ENCODE measurements at places on chromosomes 12 and 14. TPM values are rescaled to one million over a fixed set of nuclear protein-coding genes. Genes with fewer than 3 reads are reported as not detected.
A peak's percentile ranks its signal among the peaks of the same experiment; 100 is the strongest.

The CCDC88C gene
- total RNA-seq: 29.6 TPM

The CYP46A1 gene
- 0.14 TPM for total RNA-seq

The SHMT2 gene
- 148 TPM for total RNA-seq

The NAV3 gene
- total RNA-seq: 37.8 TPM

The RNF31 gene
- 66.5 TPM for total RNA-seq

The RFLNA gene
- total RNA-seq: 19.7 TPM

The EIF5 gene
- total RNA-seq: 313 TPM

The USP44 gene
- total RNA-seq: 3.1 TPM

The NGB gene
- not detected for total RNA-seq

The TSPAN19 gene
- total RNA-seq: not detected

DNA sequence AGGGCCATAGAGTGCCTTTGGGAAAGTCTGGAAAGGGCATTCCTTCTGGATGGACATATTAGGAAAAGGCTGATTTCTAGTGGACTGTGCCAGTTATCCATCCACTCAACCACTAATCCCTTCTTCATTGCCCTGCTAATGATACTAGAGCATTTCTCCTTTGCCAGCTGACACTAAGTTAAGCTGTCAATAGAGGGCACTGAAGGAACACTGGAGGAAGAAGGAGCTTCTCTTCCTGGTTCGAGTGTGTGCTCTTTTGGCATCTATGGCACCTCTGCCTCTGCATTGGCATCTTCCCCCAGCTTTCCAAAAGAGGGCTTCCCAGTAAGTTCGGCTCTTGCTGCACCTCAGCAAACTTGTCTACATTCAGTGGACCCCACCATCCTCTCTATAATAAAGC is 165.4 kb downstream of the DERA start:
- H3K27ac ChIP-seq: no peak overlapping the region
- H3K27me3 ChIP-seq: peaks cover 6% of the 10 kb centered on the region
- no peaks in the 10 kb centered on the region for H3K36me3 ChIP-seq
- no peak for DNase-seq
- H3K4me3 ChIP-seq: no peak overlapping the region

DNA sequence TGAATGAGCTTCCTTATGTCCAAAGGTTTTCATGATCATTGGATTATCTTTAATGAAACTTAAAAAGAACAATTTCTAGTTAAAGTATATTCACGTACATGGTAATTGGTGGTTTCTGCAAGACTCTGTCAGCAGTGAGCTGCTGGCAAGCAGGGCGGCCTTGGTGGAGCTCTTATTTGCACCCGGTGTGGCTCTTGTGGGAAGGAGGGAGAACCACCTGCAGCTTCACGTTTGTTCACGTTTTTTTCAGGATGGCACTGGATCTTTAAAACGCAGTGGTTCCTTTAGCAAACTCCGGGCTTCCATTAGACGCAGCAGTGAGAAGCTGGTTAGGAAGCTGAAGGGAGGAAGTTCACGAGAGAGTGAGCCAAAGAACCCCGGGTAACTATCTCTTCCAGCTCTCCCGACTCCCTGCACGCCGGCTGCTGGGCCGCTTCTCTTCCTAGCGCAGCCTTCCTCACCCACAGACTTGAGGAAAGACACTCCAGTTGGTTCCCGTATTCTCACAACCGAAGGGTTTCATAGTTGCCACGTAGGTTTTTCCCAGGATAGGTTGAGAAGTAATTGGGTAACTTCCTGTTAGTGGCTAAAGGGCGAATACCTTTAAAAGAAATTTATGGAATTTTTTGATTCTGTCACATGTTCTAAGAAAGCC is 28.3 kb downstream of the XRCC3 start:
- H3K27ac ChIP-seq: peak overlapping the region; percentile 29
- no peak overlapping the region for H3K4me3 ChIP-seq
- H3K36me3 ChIP-seq: peaks cover 29% of the 10 kb centered on the region
- no peaks in the 10 kb centered on the region for H3K27me3 ChIP-seq

DNA sequence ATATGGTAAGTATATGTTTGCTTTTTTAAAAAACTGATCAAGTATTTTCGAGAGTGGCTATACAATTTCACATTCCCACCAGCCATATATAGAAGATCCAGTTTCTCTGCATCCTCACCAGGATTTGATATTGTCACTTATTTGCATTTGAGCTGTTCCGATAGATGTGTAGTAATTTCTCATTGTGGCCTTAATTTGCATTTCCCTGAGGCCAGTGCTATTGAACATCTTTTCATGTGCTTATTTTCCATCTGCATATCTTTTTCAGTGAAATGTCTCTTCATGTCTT is 72.9 kb upstream of the VASH1 start:
- no peaks in the 10 kb centered on the region for H3K4me1 ChIP-seq
- DNase-seq: no peak
- no peaks in the 10 kb centered on the region for H3K36me3 ChIP-seq
- H3K27me3 ChIP-seq: peaks cover 2% of the 10 kb centered on the region
- H3K27ac ChIP-seq: no peak overlapping the region

DNA sequence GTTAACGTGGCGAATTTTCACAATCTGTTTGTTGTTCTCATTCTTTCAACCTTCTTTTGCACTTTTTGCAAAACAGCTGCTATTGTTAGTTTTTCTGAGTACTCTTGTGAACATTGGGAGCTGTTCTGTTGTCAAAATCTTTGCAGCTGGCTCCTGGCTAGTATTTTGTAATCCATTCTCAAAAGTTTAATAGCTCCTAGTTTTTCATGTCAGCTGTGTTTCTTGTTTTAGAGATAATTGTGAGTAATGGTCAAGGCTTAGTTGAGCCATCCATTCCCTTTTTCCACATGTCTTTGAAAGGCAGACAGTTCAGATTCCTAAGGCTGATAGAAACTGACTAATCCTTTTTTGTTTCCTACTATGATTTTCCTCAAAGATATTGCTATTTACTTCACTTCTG is 39.1 kb upstream of the CRADD start:
- H3K4me1 ChIP-seq: no peaks in the 10 kb centered on the region
- H3K4me3 ChIP-seq: no peak overlapping the region
- DNase-seq: no peak
- H3K36me3 ChIP-seq: no peaks in the 10 kb centered on the region
- H3K27ac ChIP-seq: no peak overlapping the region

GRCh38 chr14:55192054-55192621 is 753 bp upstream of the DLGAP5 start:
- no peak overlapping the region for H3K27ac ChIP-seq
- no peaks in the 10 kb centered on the region for H3K27me3 ChIP-seq
- peak overlapping the region; percentile 80 for H3K4me3 ChIP-seq
- no peaks in the 10 kb centered on the region for H3K36me3 ChIP-seq

DNA sequence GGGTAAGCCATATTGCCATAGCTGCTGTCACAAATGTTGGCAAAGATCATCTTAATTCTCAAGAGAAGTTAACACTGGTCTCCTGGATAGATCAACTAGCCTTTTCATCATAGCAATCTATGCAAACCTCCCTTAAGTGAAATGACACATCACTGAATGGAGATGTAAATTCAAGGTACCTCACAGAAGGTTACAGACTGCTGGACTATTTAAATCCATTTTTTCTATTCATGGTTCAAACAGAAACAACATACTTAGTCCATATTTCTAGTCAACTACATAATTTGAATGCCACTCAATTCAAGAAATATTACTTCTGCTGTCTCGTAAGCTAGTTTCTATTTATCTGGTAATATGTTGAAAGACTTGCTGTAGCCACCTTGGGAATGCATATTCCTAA is 748.3 kb downstream of the C12orf50 start:
- no peaks in the 10 kb centered on the region for H3K36me3 ChIP-seq
- H3K27ac ChIP-seq: no peak overlapping the region
- DNase-seq: no peak
- no peaks in the 10 kb centered on the region for H3K27me3 ChIP-seq

GRCh38 chr12:10732549-10732948 is 9.4 kb upstream of the YBX3 start:
- H3K27ac ChIP-seq: no peak overlapping the region
- H3K36me3 ChIP-seq: no peaks in the 10 kb centered on the region
- no peaks in the 10 kb centered on the region for H3K4me1 ChIP-seq
- no peak overlapping the region for H3K4me3 ChIP-seq
- DNase-seq: no peak

- no peaks in the 10 kb centered on the region for H3K36me3 ChIP-seq
- no peaks in the 10 kb centered on the region for H3K27me3 ChIP-seq
- no peaks in the 10 kb centered on the region for H3K4me1 ChIP-seq
- H3K27ac ChIP-seq: no peak overlapping the region
Measured at GRCh38 chr14:98612434-98613200, 659.4 kb downstream of the BCL11B start.

GRCh38 chr12:25040593-25040992 is 91.7 kb upstream of the BCAT1 start:
- peak; percentile 7 for DNase-seq
- peaks cover 6% of the 10 kb centered on the region for H3K27me3 ChIP-seq
- H3K4me3 ChIP-seq: no peak overlapping the region
- no peak overlapping the region for H3K27ac ChIP-seq

GRCh38 chr12:124617615-124618014 is 50.2 kb upstream of the NCOR2 start:
- no peak overlapping the region for H3K4me3 ChIP-seq
- H3K27ac ChIP-seq: no peak overlapping the region
- peaks cover 14% of the 10 kb centered on the region for H3K4me1 ChIP-seq
- H3K36me3 ChIP-seq: no peaks in the 10 kb centered on the region
- no peak for DNase-seq

DNA sequence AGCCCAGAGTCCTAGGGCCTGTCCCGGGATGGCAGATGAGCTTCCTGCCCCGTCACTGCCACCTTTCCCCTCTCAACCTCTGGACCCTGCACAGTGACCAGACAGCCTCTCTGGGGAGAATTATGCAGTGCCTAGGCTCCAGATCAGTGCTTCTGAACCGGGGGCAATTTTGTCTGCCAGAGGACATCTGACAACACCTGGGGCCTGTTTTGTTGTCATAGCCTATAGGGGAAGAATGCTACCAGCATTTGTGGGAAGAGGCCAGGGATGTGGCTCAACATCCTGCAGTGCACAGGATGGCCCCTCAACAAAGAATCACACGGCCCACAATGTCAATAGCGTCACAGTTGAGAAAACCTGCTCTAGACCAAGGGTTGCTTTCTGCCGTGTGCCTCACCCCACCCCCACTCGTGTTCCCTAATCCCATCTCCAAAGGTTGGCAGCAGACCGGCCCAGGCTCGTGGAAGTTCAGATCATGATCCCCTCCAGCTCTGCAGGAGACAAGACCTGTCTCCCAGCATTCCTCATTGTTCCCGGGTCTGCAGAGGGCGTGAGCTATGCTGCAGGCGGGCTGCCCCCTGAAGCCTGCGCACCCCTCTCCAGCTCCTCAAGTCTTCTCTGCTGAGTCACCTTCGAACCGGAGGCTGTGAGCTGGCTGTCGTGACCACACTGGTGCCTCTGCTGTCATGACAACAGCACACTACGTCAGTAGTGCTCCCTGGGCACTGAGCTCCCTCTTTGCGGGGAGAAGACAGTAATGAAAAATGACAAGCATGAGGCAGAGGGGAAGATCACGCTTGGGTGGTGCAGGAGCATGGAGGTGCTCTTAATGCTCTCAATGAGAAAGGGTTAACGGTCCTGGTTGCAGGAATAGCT is 2.0 kb upstream of the GAPDH start:
- peak overlapping the region; percentile 73 for H3K27ac ChIP-seq
- H3K27me3 ChIP-seq: no peaks in the 10 kb centered on the region
- H3K4me3 ChIP-seq: no peak overlapping the region
- H3K36me3 ChIP-seq: peaks cover 35% of the 10 kb centered on the region
- peaks cover 31% of the 10 kb centered on the region for H3K4me1 ChIP-seq

GRCh38 chr14:22998329-22999012 is 11.5 kb downstream of the C14orf93 start:
- no peak overlapping the region for H3K27ac ChIP-seq
- H3K4me1 ChIP-seq: peaks cover 4% of the 10 kb centered on the region
- H3K36me3 ChIP-seq: no peaks in the 10 kb centered on the region
- no peaks in the 10 kb centered on the region for H3K27me3 ChIP-seq
- DNase-seq: no peak

GRCh38 chr14:51118993-51119392 is 24.1 kb upstream of the TRIM9 start:
- H3K27me3 ChIP-seq: peaks cover 3% of the 10 kb centered on the region
- H3K4me3 ChIP-seq: no peak overlapping the region
- DNase-seq: no peak
- no peak overlapping the region for H3K27ac ChIP-seq

DNA sequence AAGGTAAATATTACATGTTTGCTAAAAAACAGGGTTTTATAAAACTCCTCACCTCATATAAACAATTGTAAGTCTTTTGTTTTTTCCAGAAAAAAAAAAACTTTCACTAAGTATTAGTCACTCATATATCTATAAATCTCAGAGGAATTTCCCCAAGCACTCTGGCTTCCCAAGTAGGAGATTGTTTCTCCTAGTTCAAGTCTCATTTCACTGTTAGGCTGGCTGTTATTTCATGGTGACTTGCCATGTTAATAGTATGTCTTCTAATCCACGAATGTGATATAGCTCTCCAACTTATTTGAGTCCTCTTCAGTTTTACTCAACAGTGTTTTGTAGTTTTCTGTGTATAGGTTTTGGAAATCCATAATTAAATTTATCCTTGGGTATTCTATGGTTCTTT is 61.6 kb downstream of the CAPZA3 start:
- no peaks in the 10 kb centered on the region for H3K27me3 ChIP-seq
- DNase-seq: peak; percentile 13
- H3K27ac ChIP-seq: no peak overlapping the region
- no peaks in the 10 kb centered on the region for H3K36me3 ChIP-seq

DNA sequence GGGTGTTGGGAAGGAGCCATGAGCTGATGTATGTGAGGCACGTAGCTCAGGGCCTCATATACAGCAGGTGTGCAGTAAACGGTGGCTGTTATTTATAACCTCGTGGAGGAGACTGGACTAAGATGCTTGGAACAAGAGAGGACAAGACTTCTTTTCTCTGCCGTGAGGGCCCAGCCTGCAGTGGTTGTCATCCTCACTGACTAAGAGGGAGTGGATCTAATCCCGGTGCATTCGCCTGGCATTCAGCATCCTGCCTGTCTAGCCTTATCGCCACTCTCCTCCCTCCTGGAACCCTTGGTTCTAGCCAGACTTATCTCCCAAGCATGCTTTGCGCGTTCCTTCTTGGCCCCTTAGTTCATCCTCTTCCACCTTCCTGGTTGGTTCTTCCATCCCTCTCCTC is 3.9 kb downstream of the TSPAN9 start:
- no peak for DNase-seq
- no peaks in the 10 kb centered on the region for H3K36me3 ChIP-seq
- H3K4me1 ChIP-seq: peaks cover 26% of the 10 kb centered on the region
- H3K27ac ChIP-seq: no peak overlapping the region
- no peak overlapping the region for H3K4me3 ChIP-seq

GRCh38 chr14:93161411-93161940 is 23.2 kb downstream of the MOAP1 start:
- no peaks in the 10 kb centered on the region for H3K36me3 ChIP-seq
- H3K27ac ChIP-seq: no peak overlapping the region

- H3K4me3 ChIP-seq: no peak overlapping the region
- no peak overlapping the region for H3K27ac ChIP-seq
- peaks cover 15% of the 10 kb centered on the region for H3K4me1 ChIP-seq
- no peaks in the 10 kb centered on the region for H3K27me3 ChIP-seq
- H3K36me3 ChIP-seq: no peaks in the 10 kb centered on the region
Measured at GRCh38 chr12:28135801-28136439, 54.3 kb upstream of the CCDC91 start.

- DNase-seq: peak; percentile 78
- peaks cover 52% of the 10 kb centered on the region for H3K4me1 ChIP-seq
- H3K27ac ChIP-seq: peak overlapping the region; percentile 84
- H3K36me3 ChIP-seq: peaks cover 12% of the 10 kb centered on the region
- H3K4me3 ChIP-seq: peak overlapping the region; percentile 79
Measured at GRCh38 chr14:68977718-68978171, 1.4 kb downstream of the ACTN1 start.

Measured in endothelial cell of umbilical vein (primary cell).